ENCODE measurements at places on chromosomes 7 and 10. TPM values are rescaled to one million over a fixed set of nuclear protein-coding genes. Genes with fewer than 3 reads are reported as not detected.

Gene HYAL4
- 0.86 TPM for polyA plus RNA-seq

Gene ABCC2
- 15.2 TPM for polyA plus RNA-seq

Gene FFAR4
- polyA plus RNA-seq, result not detected

Gene TMEM236
- polyA plus RNA-seq, result 0.37 TPM

Gene TRUB1
- polyA plus RNA-seq, result 37.4 TPM

Gene TMEM229A
- polyA plus RNA-seq, result 0.13 TPM

Gene GPC2
- 11.5 TPM for polyA plus RNA-seq

Gene FAM25A
- polyA plus RNA-seq, result not detected

Gene SHTN1
- polyA plus RNA-seq, result 27.5 TPM

Gene FBXL13
- 4.3 TPM for polyA plus RNA-seq

Gene LFNG
- polyA plus RNA-seq, result 25.7 TPM

Gene SEMA3D
- 57.7 TPM for polyA plus RNA-seq

Gene AGR3
- 1.3 TPM for polyA plus RNA-seq

Gene WNT2
- 0.93 TPM for polyA plus RNA-seq

Gene KEL
- 3.8 TPM for polyA plus RNA-seq

Gene MCMBP
- 66.4 TPM for polyA plus RNA-seq

Gene GCK
- polyA plus RNA-seq, result 2.8 TPM

Gene FRG2B
- polyA plus RNA-seq, result not detected

Measured in left kidney (tissue), 8 donors.